ENCODE measurements at places on chromosomes 1 and 21.
A peak's percentile ranks its signal among the peaks of the same experiment; 100 is the strongest.

GRCh38 chr1:57996400-57996799 is 550.1 kb downstream of the OMA1 start:
- no peak for DNase-seq

- no peak for DNase-seq
Observed at GRCh38 chr1:18901952-18902522, 318 bp downstream of the ALDH4A1 start.

DNA sequence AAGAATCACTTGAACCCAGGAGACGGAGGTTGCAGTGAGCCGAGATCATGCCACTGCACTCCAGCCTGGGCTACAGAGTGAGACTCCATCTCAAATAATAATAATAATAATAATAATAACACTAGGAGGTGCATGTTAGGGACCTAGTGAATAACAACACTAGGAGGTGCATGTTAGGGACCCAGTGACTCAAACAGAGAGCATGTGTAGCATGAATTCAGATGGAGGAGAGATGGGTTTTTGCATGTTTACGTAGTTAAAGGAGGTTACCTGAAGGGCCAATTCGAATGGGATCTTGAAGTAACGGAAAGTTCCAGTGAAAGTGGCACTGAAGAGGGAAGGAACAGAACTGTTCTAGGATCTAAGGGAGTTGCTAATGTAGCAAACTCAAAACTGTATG is 7.1 kb upstream of the KCNK1 start:
- DNase-seq, result no peak

DNA sequence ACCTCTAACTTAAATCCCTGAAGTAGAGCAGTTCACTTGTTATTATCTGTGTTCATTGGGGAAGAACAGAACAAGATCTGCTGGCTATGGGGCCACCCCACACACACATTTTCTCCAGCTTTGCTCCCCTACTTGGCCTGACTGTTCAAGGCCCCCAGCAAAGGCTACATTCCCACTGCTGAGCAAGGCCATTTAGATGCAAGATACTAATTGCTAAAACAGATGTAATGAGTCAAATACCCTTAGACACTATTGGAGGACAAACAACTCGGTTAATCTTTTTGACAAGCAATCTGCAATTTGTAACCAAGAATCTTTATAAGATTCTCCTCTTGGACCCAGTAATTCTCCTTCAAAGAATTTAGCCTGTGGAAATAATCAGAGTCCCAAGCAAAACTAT is 67.7 kb downstream of the NAV1 start:
- DNase-seq, result no peak

- no peak for DNase-seq
Observed at GRCh38 chr21:28112511-28112910, 880.2 kb downstream of the LTN1 start.

DNA sequence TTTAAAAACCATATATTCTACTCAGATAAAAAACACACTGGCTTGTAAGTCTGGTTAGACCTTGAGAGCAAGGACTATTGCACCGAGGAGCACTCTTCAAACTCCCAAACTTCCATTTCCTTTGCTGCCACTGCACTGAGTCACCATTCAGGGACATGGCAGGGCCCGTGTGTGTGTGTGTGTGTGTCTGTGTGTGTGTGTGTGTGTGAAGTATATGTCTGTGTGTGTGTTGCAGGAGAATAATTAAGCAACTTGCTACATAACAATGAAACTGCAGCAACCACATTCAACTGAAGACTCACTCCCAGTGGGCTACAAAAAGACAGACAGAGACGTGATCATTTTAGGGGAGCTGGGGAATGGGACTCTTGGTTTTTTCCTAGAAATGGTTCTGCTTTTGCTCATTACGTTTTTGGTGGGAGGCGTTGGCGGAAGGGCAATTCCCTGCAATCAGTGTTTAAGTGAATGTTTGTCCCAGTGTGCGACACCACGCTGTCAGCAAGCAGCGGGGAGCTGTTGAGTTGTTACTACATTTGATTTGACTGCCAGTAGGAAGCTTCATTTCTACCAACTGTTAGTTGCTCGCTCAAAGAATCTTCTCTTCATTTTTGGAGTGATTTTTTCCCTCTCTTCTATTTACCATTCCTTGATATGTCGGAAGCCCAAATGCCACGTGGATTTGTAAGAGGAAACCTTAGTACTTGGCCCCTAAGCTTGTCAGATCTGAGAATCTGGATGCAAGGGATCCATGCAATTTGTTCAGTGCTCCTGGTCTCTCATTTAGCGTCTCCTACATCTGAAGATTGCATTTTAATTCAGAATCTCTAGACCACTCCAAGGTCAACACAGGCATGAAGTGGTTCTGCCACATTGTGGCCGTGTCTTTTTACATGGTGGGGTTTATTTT is 36.1 kb downstream of the ESRRG start:
- peak; percentile 32 for DNase-seq

DNA sequence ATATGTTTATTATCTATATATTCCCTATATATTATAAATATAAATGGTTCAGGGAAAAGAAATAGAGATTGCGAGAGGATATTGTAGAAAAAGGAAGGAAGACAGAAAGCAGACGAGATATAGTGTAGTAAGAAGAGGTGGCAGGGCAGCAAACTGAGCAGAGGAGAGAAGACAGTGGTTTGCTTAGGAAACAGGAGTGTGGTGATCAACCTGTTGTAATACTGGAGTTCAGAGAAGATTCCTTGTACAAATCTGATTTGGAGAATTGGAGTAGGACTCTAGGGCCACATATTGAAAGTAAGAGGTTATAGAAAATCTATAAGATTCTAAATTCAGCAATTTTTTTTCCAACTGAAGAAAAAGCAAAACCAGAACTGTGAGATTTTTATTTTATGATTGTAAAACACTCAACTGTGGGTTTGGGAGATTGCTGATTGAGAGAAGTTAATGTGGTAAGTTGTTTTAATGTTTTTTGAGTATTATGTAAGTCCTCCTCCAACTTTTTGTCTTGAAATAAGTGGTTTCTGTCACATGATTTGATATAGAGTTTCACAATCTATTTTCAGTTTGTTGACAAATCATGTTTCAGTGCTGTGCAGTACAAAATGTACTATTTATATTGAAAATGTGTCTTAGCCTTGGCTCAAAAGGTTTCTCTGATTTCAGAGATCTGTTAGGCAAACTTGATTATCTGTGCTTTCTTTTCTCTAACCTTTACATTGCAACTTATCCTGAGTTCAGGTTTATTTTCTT is 9.6 kb upstream of the AMY2B start:
- DNase-seq, result no peak
